Breast epithelium (tissue), 4 donors: ENCODE measurements at places on chromosomes 3 and 15. TPM values are rescaled to one million over a fixed set of nuclear protein-coding genes. Genes with fewer than 3 reads are reported as not detected.
A peak's percentile ranks its signal among the peaks of the same experiment; 100 is the strongest.

DNA sequence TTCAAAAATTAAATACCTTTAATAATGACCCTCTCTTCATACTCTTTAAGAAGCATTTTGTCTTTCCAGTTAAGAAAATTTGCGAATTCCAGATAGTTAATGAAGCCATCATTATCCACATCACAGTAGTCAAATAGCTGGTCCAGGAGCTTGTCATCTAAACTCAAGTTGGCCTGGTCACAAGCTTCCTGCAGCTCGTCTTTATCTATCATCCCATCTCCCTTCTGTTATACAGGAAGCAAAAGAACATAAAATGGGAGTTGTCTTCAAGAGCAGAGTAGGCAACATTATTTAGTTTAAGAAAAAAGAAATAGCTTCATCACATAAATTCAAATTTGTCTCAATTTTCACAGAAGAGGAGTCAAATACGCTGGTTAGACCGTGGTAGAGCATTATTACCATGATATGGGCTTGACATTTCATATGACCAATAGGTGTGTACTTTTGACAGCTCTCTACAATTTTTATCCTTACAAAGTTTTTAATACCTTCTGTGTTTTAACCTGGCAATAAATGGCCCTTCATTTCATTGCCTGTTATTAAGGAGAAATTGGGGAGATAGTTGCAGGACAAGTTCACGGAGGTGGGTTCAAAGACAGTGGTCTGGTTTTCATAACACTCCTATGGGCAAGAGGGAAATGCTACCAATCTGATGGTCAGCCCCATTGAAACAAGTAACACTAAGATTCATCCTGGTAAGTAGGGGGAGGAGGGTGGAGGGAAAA, 45.4 kb downstream of the EFHB start:
- no peak for DNase-seq

DNA sequence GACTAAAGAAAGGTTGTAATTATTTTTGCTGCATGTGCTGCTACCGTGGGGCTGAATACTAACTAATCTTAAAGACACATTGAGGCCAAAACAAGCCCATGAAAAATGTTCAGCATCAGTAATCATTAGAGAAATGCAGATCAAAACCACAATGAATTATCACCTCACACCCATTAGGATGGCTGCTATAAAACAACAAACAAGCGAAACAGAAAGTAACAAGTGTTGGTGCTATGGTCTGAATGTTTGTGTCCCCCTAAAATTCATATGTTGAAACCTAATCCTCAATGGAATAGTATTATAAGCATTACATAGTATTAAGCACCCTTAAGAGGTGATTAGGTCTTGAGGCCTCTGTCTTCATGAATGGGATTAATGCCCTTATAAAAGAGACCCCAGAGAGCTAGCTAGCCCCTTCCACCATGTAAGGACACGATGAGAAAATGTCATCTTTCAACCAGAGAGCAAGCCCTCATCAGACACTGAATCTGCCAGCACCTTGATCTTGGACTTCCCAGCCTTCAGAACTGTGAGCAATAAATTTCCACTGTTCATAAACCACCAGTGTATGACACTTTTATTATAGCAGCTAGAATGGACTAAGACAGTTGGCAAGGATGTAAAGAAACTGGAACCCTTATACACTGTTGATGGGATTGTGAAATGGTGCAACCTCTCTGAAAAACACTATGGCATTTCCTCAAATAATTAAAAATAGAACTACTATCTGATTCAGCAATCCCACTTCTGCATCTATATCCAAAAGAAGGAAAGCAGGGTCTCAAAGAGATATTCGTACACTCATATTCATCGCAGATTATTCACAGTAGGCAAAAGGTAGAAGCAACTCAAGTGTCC, 76.1 kb downstream of the REC114 start:
- DNase-seq, result no peak

- DNase-seq, result no peak
These were observed 59.5 kb downstream of the CPA3 start for GRCh38 chr3:148924562-148924961.

- no peak for DNase-seq
These were observed 30.6 kb downstream of the ABCC5 start for GRCh38 chr3:183987000-183987600.

Gene DNAH1
- total RNA-seq, result 10.8 TPM

Gene HRH1
- total RNA-seq, result 3.8 TPM

Gene INKA1
- 2.3 TPM for total RNA-seq

GRCh38 chr3:170814822-170815221, 55.2 kb downstream of the RPL22L1 start:
- no peak for DNase-seq

GRCh38 chr3:178771511-178771910, 235.3 kb downstream of the KCNMB2 start:
- no peak for DNase-seq

GRCh38 chr3:152539191-152539764, 270.5 kb downstream of the MBNL1 start:
- DNase-seq, result no peak

Gene OCA2
- total RNA-seq, result 0.80 TPM

GRCh38 chr3:46725621-46726314, 8.1 kb upstream of the PRSS50 start:
- DNase-seq, result peak; percentile 35

Gene USP4
- 32.8 TPM for total RNA-seq

Gene GOLGA8G
- not detected for total RNA-seq

DNA sequence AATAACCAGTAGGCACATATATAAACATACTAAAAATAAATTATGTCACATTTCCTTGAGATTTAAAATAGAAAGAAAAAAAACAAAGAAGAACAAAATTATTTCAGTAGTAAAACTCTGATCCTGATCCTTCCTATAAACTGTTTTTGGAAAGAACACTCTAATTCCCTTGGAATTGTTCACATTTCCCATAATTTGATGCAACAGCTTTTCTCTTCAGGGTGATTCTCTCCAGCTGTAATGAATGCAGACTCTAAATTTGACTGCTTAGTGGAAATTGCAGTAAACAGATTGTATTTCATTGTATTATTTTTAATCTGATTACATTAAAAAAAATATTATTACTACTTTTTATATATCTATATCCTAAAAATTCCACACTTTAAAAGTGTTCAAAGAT, 70.2 kb upstream of the ABI3BP start:
- no peak for DNase-seq

Gene NIPA2
- total RNA-seq, result 40.3 TPM

GRCh38 chr3:119779731-119780383, 2.0 kb upstream of the NR1I2 start:
- DNase-seq, result no peak

- no peak for DNase-seq
These were observed 14.6 kb upstream of the RASGRF1 start for GRCh38 chr15:79105141-79105540.

DNA sequence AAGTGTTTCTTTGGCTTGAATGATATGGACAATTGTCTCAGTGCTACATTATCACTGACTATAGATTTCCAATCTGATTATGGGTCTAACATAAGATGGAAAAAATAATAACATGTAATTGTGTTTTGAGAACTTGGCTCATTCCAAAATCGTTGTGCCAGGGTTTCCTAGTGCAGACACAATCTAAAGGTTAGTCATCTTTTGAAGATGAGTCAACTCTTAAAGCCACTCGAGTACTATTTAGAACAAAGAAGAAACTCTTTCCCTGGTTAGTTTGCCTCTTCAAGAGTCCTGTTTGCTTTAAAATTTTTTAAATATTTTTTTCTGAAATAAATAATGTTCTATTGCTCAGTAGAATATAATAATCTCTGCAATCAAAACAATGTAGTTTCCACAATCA, 301.0 kb downstream of the CADM2 start:
- DNase-seq, result no peak

DNA sequence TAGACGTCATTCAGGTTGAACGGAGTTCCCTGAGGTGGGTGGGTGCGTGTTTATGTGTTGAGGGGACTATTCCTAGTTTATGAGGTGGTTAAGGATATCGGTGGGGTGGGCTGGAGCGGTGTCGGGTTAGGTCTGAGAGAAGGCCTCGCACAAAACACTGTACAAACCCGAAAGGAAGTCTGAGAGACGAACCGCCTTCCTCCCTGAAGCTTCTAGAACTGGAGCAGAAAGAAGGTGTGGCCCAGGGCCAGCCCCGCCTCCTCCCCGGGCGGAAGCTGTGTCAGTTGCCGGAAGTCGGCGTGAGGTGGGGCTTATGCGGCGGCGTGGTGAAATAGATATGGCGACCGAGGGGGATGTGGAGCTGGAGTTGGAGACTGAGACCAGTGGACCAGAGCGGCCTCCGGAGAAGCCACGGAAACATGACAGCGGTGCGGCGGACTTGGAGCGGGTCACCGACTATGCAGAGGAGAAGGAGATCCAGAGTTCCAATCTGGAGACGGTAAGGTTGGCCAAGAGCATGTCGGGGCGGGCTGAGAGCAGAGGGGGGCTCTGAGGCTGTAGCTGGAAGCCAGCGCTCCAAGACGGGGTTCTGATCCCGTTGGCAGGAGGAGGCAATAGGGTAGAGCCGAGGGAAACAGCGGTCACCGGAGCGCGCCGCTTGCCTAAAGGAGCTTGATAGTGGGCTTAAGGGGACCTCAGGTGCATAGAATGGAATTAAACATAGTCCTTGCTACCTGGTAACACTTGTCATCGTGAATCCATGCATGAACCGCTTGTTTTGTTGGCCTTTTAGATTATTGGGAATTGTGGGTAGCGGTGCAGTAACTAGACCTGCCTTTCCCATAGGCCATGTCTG, at the start of gene HYPK:
Gene HYPK (plus strand): TSS at position 314 of the 856 bp plus-strand sequence. CDS start 24 bp downstream, at position 338.
- DNase-seq, result peak; percentile 93

DNA sequence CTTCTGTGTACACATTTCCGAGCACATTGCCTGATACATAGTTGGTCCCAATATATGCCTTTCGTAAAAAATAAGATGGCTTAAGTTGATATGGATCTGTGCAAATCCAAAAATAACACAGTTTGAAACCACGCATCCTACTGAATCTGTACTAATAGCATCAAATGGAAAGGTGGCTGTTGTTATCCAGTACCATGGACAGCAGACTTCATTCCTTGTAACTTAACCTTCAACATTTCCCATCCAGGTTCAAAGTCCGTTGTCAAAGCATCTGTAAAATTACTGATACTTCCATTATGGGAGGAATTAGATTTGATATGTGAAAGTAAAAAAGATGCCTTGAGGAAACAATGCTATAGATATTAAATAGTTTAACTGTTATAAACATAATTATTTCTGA, 65.5 kb upstream of the C3orf49 start:
- no peak for DNase-seq

Gene UBA5
- total RNA-seq, result 40.2 TPM

- no peak for DNase-seq
These were observed 722.3 kb upstream of the LMCD1 start for GRCh38 chr3:7779331-7779730.

Gene PRSS50
- not detected for total RNA-seq

DNA sequence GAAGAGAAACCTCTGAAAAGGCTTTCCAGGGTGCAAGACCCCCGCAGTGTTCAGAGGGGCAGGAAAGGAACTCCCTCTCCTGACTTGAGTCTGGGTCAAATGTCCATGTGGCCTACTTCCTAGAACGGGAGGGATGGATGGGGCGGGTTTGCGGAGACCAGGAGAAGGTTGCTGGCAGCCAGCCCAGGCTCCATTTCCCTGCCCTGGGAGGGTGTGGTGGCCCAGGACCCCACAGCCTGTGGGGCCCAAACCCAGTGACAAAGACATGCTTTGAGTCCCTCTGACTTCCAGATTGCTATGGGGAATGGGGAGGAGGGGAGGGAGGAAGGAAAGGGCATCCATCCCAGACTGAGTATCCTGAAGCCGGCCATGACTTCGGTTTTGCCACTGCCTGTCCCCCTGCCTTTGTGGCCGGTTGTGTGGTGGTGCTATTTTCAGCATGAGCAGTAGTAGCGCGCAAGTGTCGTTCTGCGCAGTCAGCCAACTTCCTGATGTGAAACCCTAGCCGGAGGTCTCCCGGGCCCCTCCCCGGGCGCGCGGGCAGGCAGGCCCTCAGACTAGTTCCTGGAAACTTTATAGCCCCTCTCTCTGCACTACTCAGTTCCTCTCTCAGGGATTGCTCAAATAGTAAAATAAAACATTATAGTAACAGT, 24.4 kb downstream of the MAGEF1 start:
- DNase-seq, result no peak

DNA sequence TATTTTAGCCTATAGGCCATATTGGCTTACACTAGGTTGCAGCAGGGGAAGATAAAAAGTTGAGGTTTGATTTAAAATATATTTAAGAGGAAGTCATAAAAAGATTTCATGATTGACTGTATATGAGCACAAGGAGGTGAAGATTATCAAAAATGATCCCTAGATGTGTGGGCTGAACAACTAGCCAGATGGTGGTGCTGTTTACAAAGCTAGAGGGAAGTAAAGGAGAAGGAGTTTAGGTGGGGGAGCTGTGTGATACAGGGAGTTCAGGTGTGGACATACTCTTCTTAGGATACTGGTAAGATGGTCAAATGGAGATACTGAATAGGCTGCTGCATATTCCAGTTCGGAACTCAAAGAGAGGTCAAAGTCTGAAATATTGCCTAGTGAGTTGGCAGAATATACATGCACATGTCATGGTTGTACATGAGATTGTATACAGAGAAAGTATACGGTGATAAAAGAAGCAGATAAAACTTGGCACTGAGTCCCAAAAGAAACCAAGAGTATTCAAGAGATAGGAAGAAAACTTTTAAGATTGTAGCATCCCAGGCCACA, 727.8 kb downstream of the NLGN1 start:
- DNase-seq, result no peak

DNA sequence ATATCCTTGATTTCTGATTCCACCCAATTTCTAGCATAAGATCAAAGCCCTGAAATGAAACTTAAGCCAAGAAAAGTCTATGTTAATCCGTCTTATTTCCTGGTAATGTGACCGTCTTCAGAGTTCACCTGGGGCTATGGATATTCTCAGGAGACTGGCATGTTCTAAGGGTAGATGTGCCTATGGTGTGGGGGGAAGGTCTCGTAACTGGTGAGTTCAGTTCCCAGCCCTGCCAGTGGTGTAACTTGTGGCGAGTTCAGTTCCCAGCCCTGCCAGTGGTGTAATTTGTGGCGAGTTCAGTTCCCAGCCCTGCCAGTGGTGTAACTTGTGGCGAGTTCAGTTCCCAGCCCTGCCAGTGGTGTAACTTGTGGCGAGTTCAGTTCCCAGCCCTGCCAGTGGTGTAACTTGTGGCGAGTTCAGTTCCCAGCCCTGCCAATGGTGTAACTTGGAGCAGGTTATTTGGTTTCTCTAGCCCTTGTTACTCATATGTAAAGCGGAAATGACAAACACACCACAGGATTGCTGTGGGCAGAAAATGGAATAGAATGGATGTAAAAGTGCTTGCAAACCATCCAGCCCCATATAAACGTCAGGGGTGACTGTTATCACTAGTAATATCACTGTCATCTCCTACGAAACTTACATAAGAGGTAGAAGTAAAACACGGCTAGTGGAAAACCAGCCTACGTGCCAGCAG, 30.4 kb downstream of the SLC51A start:
- DNase-seq, result no peak

- DNase-seq, result peak; percentile 63
These were observed 6.7 kb downstream of the IDH2 start for GRCh38 chr15:90095521-90095959.

GRCh38 chr3:46860017-46860809, 3.0 kb downstream of the MYL3 start:
- peak; percentile 50 for DNase-seq

GRCh38 chr3:105398437-105398836, 31.7 kb downstream of the ALCAM start:
- DNase-seq, result no peak

- DNase-seq, result peak; percentile 60
These were observed 1.5 kb downstream of the VWA5B2 start for GRCh38 chr3:184230603-184231528.

- DNase-seq, result no peak
These were observed 76.4 kb downstream of the UBR1 start for GRCh38 chr15:43029476-43029875.
